Foreskin keratinocyte (primary cell): ENCODE measurements at places on chromosomes 5 and 9. TPM values are rescaled to one million over a fixed set of nuclear protein-coding genes. Genes with fewer than 3 reads are reported as not detected.

- no peak for DNase-seq
These were observed 29.0 kb downstream of the DCTN4 start for GRCh38 chr5:150729859-150730258.

MRPL50 gene
- total RNA-seq = 13.0 and 14.0 TPM in 2 replicates

PRR7 gene
- total RNA-seq = 2.4 and 3.0 TPM in 2 replicates

GRCh38 chr9:128633601-128634000 is 23.0 kb downstream of the DYNC2I2 start:
- no peak for DNase-seq

DNA sequence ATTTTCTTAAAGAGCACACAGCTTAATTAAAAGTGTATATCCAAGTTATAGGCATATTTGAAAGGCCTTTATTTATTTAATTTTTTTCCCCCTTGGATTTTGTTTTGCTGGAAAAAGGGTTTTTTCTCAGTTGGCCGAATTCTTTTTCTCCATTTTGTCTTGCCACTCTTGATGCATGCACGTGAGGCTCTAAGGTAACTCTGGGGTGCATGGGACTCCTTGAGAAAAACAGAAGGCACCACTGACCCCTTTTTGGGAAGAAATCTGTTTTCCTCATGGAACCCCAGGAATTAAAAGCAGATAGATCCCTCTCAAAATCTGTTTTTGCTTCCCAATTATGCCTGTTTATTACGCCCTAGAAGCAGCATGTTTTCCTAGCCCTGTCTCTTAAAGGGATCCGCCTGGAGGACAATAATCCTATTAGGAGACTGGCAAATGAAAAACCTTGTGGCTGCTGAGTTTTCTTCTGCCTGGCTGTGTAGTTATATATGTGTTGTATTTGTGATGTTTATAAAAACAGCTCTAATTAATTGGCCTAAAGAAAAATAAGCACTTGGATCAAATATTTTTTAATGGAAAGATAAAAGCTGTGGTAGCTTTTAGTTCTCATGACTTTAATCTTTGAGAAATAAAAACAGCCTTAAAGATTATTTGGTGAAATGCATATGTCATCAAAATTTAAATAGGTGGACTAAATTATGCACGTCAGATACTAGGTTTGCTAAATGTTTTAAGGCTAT is 435.1 kb upstream of the CDH9 start:
- DNase-seq = no peak

DNA sequence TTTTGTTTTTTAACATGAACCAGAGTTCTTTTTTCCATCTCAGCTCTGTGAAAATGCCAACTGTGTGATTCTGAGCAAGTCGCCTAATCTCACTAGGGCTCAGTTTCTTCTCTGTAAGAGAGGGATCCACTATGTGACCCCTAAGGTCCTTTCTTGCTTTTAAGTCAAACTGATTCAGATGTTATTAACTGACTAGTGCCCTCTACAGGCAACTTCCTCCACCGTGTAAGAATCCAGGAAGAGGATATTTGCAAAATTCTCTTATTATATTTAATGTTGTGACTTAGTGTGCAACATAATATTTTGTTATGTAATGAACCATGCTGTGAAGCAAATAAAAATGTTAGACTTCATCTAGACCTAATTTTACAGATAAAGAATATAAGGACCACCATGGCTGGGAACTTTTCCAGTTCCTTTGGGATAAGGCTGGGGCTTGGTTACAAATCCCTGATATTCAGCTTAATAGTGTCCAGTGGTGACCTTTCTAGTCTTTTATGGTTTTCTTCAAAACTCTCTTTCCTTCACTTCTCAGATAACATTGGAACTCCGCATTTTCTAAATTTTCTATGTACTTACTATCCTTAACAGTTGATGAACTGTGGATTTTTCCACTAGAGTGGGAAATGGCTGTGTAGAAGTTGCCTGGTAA is 244.7 kb downstream of the PIK3R1 start:
- no peak for DNase-seq

DNA sequence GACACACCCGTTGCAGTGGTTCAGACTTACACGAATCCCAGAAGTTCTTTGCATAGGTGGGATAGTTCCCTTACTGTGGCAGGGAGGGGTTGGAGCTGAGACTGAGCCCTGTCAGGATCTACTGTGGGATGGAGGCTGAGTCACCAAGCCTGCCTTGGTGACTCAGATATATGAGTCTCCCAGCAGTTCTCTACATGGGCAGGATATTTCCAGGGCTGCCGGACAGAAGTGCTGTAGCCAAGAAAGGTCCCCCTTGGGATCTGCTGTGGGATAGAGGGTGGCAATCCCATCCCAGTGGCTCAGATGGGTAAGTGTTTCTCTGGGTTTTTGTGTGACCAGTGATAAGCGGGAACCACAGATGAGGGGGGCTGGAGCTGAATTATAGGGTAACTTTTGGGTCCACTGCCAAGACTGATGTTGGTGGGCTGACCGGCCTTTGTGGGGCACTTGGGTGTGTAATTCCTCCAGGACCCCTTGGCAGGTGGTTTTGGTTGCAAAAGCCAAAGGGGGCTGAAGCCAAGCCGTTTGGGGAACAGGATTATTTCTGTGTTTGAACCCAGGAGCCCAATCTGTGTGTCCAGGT is 18.7 kb downstream of the XRCC4 start:
- DNase-seq = peak; percentile 66

- peak; percentile 96 for DNase-seq
These were observed 71.8 kb downstream of the CAST start for GRCh38 chr5:96733771-96734500.

GRCh38 chr9:122320413-122320881 is 50.4 kb upstream of the PTGS1 start:
- DNase-seq = no peak

- no peak for DNase-seq
These were observed 9.9 kb upstream of the MRNIP start for GRCh38 chr5:179868541-179868940.

OMD gene
- total RNA-seq = not detected in 2 replicates

DNA sequence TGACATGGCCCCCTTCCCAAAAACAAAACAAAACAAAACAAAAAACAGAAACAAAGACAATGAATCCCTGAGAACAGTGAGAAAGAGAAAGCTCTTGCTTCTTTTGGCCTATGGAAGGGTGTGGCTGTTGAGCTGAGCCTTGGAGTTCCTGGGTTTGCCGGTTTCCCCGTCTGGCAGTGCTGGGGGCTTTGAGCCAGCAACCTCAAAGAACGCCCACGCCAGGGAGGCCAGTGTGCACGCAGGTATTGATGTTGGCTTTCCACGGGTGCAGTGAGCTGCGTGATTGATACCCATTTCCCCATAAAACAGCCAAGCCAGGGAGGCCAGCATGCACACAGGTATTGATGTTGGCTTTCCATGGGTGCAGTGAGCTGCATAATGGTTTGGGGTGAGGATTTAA is 8.3 kb upstream of the LCN1 start:
- DNase-seq = no peak

GRCh38 chr5:32147236-32147635 is 26.9 kb downstream of the GOLPH3 start:
- DNase-seq = no peak

GRCh38 chr5:107356891-107357290 is 313.8 kb downstream of the EFNA5 start:
- DNase-seq = no peak

CEL gene
- total RNA-seq = 0.34 and 0.67 TPM in 2 replicates

DNA sequence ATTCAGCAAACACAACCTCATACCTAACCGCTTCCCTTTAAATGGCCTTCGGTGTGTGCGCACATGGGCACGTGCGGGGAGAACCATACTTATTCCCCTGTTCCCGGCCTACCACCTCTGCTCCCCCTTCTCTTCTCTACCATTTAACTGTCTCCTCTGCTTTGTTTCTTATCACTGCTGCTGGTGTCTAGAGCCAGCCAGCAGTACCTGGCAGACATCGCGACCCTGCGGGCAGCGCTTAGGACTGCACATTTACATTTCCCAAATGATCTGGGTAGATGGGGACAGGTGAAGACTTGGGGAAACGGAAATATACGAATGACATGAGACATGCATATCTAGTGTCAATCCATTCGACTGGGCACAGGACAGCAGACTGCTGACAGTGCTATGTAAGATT is 56.6 kb downstream of the PSMB7 start:
- no peak for DNase-seq

GRCh38 chr9:7097785-7098752 is 340.3 kb downstream of the KDM4C start:
- DNase-seq = no peak

FOXD4L4 gene
- total RNA-seq = not detected in 2 replicates

DNA sequence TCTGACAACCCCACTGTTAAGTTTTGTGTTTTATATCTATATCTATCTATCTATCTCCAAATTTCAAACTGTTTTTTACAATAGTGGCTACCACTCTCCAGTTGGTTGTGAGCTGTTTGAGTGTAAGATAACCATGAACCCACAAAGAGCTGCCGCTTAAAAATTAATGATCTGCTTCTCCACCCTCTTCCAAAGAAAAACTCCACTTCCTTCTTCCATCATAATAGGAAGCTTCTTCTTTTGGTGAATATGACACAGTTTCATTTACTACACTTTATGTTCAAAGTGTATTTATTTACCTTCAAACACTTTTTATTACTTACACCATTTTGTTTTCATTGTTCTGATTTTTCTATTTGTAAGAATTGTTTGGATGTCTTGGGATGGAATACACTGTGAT is 37.9 kb downstream of the SPZ1 start:
- no peak for DNase-seq

WWC1 gene
- 32.7 and 37.9 TPM in 2 replicates for total RNA-seq

PCDHGA8 gene
- total RNA-seq = 0.07 and 0.10 TPM in 2 replicates

- no peak for DNase-seq
These were observed 12.2 kb upstream of the OR13J1 start for GRCh38 chr9:35882263-35882848.

ELOVL7 gene
- total RNA-seq = 7.2 and 8.3 TPM in 2 replicates

- DNase-seq = peak; percentile 74
These were observed 66.2 kb downstream of the SMC5 start for GRCh38 chr9:70324963-70325362.

OR1Q1 gene
- total RNA-seq = not detected in 2 replicates

MARCOL gene
- not detected in 2 replicates for total RNA-seq

GOLM1 gene
- total RNA-seq = 20.3 and 25.6 TPM in 2 replicates

DNA sequence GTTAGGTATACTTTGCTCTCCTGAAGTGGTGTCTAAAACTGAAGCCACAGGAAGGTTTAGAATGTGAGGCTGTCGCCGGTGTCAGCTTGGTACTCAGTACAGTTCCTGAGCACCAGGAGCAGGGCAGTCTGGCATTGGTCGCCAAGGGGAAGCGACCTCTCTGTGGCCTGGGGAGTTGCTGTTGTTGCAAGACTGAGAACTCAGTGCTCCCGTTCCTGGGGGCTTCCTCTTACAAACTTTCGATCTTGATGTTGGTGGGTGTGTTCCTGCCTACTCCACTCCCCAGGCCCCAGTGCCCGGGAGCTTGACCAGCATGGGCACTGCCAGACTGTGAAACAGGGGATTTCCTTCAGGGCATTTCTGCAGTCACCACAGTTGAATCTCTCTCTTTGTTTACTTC is 52.4 kb upstream of the PPARGC1B start:
- no peak for DNase-seq

N4BP3 gene
- total RNA-seq = 3.6 TPM in 2 replicates

FUT7 gene
- not detected in 2 replicates for total RNA-seq

OR2Y1 gene
- not detected in 2 replicates for total RNA-seq

NR2F1 gene
- total RNA-seq = not detected in 2 replicates

TAF11L5 gene
- total RNA-seq = not detected in 2 replicates

DNA sequence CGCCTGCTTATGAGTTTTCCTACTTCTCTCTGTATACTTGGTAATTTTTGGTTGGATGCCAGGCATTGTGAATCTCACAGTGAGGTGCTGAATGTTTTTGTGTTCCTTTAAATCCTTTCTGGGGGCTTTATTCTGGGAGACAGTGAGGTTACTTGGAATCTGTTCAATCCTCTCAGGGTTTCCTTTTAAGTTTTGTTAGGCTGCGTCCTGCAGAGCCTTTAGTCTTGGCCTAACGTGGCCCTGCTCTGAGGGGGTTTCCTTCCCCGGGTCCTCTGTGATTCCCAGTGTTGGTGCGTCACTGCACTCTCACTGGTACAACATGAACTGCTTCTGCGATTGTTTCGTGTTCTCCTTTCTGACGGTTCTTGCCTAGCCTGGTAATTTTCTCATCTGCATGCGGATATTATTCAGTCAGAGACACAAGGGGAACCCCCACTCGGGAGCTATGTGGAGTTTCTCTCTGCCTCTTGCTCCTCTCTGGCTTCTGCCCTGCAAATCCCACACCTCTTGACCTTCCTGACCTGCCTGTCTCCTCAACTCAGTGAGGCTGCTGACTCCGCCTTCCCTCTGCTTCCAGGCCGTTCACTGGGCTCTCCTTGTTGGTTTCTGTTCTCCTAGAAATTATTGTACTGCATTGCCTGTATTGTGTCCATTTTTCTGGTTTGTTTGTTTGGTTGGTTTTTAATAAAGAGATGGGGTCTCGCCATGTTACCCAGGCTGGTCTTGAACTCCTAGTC is 128.1 kb downstream of the DAB2IP start:
- DNase-seq = no peak

- no peak for DNase-seq
These were observed 12.4 kb downstream of the ACSL6 start for GRCh38 chr5:131999041-131999440.

GRCh38 chr5:89498699-89499098 is 615.7 kb upstream of the MEF2C start:
- DNase-seq = no peak

DNA sequence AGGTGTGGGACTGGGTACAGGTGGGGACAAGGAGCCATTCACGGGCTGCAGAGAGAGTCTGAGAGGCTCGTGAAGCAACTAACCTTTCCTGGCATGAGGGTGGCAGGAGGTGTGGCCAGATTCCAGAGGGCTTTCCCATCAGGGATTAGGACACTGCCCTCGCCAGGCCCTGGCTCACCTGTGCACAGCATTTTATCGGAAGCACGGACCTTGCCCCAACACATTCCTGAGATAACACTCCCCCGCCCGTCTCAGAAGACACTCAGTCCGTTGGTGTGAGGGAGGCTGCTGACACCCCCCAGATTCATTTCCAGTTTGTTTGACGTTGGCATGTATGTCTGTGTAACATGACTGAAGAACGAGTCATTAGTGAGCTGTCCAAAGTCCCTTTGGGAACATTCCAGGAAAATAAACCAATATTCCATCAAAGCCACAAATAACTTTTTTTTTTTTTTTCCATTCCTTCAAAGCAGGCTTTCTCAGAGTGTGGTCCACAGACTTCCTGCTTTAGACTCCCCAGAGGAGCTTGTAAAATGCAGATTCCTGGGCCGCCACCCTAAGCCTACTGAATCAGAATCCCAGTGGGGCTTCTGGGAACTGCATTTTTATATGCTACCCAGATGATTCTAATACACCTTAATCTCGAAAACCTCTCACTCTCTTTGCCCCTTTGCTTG is 23.4 kb downstream of the WWC1 start:
- peak; percentile 99 for DNase-seq

DNA sequence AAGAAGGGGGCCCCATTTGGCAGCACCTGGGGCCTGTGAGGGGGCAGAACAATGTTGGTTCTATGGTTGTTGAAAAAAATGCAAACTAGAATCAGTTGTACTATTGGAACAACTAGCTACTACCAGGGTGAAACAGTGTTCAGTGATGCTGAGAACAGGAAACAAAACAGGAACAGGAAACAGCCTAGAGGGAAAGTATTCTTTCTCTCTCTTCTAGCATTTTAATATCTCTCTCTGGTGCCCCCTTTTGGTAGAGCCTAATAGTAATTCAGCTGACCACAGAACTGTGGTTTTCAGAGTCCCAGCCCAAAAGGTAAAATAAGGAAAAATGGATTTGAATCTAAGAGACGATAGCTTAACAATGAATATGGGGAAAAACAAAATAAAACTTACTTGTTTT is 138.0 kb upstream of the KCNN2 start:
- peak; percentile 6 for DNase-seq

FABP6 gene
- not detected in 2 replicates for total RNA-seq
